Small intestine (tissue), 16 donors: ENCODE measurements at places on chromosomes 2 and 18.
A peak's percentile ranks its signal among the peaks of the same experiment; 100 is the strongest.

- H3K36me3 ChIP-seq: no peaks in the 10 kb centered on the region
- DNase-seq: no peak
- no peaks in the 10 kb centered on the region for H3K27me3 ChIP-seq
- no peak overlapping the region for H3K4me3 ChIP-seq
- no peak overlapping the region for H3K27ac ChIP-seq
Measured at GRCh38 chr2:95004711-95005110, 20.8 kb upstream of the MAL start.

DNA sequence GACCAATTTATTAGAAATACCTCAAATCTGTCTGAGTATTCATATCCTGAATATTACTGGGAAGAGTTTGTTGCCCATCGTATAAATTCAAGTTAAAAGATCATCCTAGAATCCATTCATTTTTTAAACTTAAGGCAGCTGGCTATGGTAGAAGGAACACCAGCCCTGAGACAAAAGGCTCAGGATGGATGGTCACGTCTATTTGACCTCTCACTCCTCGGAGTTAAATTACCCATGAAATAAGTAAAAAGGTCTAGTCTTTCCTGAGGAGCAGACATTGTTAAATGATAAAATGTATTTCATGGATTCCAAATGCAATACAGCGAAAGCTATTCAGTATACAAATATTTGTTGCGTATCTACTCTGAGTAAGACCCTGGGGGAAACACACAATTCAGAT is 826.0 kb upstream of the LRATD1 start:
- H3K27ac ChIP-seq: no peak overlapping the region
- H3K27me3 ChIP-seq: no peaks in the 10 kb centered on the region
- DNase-seq: no peak
- no peaks in the 10 kb centered on the region for H3K36me3 ChIP-seq
- H3K4me1 ChIP-seq: no peaks in the 10 kb centered on the region

DNA sequence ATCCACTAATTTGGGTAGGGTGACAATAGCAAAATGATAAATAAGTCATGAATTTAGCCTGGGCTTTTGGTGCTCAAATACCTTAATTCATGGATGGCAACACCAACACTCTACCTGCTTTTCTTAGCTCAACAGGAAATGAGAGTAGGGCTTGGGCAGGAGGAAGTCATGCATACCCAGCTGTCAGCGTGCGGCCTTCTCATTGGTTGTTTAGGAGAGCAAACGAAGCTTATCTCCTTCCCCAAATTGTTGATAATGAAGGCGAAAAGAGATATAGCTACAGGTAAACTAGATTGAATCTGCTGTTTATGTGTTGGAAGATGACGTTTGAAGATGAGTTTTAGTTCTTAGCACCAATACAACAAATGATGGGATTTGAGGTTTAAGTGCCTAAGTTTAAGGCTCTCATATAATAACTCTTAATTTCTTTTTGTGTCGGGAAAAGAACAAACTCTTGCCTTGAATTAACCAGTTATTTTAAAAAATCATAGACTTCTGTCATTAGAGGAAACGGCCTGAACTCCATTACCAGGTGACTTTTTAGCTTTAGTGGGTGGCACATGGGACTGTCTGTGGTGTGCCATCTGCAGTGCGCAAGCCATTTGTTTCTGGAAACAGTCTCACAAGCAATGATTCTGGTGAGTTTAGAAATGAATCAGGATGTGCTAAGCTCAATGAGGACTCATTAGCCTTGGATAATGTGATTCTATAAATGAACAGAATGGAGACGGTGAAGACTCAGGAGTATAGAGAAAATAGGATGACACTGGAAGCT is 19.8 kb downstream of the MAP4K4 start:
- H3K27me3 ChIP-seq: no peaks in the 10 kb centered on the region
- H3K27ac ChIP-seq: no peak overlapping the region
- no peaks in the 10 kb centered on the region for H3K4me1 ChIP-seq
- H3K4me3 ChIP-seq: no peak overlapping the region
- H3K36me3 ChIP-seq: no peaks in the 10 kb centered on the region
- no peak for DNase-seq

DNA sequence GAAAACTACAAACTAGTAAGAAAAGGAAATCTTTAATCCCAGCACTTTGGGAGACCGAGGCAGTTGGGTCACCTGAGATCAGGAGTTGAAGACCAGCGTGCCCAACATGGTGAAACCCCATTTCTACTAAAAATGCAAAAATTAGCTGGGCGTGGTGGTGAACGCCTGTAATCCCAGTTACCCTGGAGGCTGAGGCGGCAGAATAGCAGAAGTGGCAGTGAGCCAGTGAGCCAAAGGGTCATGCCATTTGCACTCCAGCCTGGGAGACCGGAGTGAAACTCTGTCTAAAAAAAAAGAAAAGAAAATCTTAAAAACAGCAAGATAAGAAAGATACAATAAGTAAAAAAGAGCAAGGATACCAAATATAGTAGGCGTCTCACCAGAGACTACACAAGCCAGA is 502.9 kb upstream of the ID2 start:
- H3K4me3 ChIP-seq: no peak overlapping the region
- H3K36me3 ChIP-seq: no peaks in the 10 kb centered on the region
- DNase-seq: no peak
- no peaks in the 10 kb centered on the region for H3K27me3 ChIP-seq
- no peak overlapping the region for H3K27ac ChIP-seq

DNA sequence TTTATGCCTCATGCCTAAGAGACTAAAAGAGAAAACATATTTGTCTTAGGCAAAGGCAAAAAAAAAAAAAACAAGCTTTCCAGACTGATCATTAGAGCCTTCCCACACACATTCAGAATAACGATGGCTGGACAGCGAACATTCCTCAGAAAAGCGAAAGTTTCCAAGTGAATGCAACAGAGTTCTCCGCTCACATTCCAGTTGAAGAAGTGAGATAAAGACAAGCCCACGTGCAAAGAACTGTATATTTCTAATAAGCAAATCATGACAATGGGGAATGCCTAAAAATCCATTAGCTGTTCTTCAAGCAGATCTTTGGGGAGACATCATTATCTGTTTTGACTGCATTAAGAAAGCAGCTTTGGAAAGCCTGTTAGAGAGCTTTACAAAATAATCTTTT is 347.9 kb downstream of the METTL4 start:
- H3K36me3 ChIP-seq: no peaks in the 10 kb centered on the region
- no peak overlapping the region for H3K4me3 ChIP-seq
- no peaks in the 10 kb centered on the region for H3K27me3 ChIP-seq

DNA sequence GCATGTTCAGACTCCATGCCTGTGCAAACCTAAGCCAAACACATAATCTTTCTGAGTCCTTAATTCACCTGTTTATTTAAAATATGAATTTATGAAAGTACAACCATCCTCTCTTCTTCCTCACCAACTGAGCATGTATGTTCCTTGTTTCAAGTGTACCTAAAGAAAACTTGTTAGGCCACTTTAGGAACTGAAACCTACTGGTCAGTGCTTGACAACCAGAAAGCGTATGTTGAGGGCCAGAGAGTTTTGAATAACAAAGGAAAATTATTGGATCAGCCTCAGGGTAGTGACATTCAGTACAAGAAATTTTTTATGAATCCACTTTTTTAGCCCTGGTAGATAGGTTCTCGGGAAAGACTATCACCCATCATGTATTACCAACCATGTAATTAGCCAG is 847.6 kb upstream of the CELF4 start:
- H3K4me3 ChIP-seq: no peak overlapping the region
- no peaks in the 10 kb centered on the region for H3K27me3 ChIP-seq
- no peaks in the 10 kb centered on the region for H3K4me1 ChIP-seq
- no peak for DNase-seq
- no peak overlapping the region for H3K27ac ChIP-seq

DNA sequence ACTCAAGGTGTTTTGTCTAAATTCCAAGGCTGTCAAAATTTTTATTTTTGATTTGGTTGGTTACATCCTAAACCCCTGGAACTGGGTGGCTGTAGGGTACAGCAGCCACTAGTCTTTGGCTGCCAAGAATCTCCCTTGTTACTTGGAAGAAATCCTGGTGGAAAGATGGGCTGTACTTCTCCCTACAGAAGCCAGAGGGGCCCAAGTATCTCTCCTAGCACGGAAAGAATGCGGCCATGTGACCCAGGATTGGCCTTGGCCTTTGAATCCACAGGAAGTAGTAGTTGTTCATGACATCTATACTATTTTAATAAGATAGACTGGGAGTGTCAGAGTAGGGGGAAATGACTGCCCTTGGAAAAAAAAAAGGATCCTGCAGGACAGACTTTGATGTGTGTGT is 54.4 kb upstream of the MYO3B start:
- no peaks in the 10 kb centered on the region for H3K4me1 ChIP-seq
- no peak overlapping the region for H3K4me3 ChIP-seq
- peak; percentile 12 for DNase-seq
- no peak overlapping the region for H3K27ac ChIP-seq
- no peaks in the 10 kb centered on the region for H3K36me3 ChIP-seq

DNA sequence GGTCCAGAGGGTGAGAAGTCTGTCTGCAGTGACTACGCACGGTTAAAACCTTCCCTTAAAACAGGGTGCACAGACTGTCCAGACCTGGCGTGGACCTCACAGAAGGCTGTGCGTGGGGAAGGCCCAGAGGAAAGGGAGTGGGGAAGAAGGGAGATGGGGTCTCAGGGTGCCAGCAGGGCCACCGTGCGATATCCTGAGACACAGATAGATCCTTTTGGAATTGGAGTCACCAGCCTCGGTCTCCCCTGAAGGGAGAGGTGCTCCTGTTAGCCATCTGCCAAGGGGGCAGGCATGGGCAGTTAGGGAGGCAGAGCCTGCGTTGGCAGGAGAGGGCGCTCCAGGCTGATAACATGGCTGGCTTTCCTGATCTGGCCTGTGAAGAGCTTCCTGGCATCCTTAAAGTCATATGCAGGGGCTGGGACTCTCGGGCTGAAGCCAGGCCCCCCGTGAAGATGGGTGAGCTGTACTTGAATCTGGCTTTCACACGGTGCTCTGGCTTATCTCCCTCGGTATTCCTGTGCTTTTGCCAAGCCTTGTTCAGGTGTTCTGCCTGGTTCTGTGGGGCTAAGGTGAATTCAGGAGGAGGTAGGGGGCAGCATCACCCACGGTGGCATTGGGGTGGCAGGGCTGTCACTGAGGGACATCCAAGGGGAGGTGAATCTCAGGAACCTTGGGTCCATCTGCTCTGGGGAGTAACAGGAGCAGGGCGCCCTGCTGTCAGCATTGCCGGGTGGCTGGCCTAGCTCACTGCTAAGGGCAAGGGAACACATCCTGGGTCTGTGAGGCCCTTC is 107.2 kb upstream of the SMAD2 start:
- no peak overlapping the region for H3K4me3 ChIP-seq
- no peaks in the 10 kb centered on the region for H3K27me3 ChIP-seq
- DNase-seq: peak; percentile 26

DNA sequence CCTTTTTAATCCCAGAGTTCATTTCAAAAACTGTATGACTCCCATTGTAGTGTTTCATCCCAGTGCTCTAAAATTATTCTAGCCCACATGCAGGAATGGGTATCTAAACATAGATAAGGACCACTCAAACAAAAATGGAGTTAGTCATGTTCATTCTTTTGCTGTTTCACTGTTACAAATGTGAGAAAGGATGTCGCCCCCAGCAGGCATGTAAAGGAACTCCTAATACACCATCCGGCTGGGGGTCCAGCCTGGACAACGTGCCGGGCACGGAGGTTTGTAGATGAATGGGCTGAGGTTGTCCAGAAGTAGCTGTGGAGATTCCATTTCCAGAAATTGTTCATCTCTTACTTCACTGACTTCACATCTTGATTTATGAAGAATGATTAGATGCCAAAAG is 101.9 kb upstream of the RAB12 start:
- H3K36me3 ChIP-seq: no peaks in the 10 kb centered on the region
- H3K27ac ChIP-seq: no peak overlapping the region
- DNase-seq: no peak
- H3K4me1 ChIP-seq: no peaks in the 10 kb centered on the region
- H3K27me3 ChIP-seq: no peaks in the 10 kb centered on the region
- no peak overlapping the region for H3K4me3 ChIP-seq

GRCh38 chr2:63888490-63889402 is 47.0 kb downstream of the UGP2 start:
- no peak overlapping the region for H3K27ac ChIP-seq
- no peaks in the 10 kb centered on the region for H3K27me3 ChIP-seq
- peaks cover 6% of the 10 kb centered on the region for H3K36me3 ChIP-seq

GRCh38 chr2:149002378-149002890 is 36.1 kb upstream of the LYPD6B start:
- H3K27me3 ChIP-seq: no peaks in the 10 kb centered on the region
- no peak overlapping the region for H3K27ac ChIP-seq
- peaks cover 2% of the 10 kb centered on the region for H3K36me3 ChIP-seq
- H3K4me3 ChIP-seq: no peak overlapping the region

DNA sequence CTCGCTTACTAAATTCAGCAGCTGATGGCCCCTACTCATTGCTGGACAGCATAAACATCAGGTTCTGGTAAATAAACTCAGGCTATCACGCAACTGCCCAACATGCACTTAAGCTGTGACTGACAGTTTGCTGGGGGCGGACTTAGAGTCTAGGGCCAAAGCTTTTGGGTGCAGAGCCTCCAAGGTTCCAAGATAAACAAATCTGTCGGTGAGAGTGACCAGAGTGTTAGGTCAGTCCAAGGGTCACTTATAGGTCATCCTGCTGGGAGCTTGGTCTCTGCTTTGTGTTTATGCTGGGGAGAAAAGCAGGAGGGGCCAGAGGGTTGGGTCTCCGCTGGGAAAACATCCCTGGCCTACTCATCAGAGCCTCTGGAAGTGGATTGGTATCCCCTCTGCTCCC is 188.6 kb upstream of the GATA6 start:
- no peak overlapping the region for H3K4me3 ChIP-seq
- H3K27ac ChIP-seq: no peak overlapping the region
- DNase-seq: no peak
- H3K36me3 ChIP-seq: no peaks in the 10 kb centered on the region
- H3K4me1 ChIP-seq: no peaks in the 10 kb centered on the region

DNA sequence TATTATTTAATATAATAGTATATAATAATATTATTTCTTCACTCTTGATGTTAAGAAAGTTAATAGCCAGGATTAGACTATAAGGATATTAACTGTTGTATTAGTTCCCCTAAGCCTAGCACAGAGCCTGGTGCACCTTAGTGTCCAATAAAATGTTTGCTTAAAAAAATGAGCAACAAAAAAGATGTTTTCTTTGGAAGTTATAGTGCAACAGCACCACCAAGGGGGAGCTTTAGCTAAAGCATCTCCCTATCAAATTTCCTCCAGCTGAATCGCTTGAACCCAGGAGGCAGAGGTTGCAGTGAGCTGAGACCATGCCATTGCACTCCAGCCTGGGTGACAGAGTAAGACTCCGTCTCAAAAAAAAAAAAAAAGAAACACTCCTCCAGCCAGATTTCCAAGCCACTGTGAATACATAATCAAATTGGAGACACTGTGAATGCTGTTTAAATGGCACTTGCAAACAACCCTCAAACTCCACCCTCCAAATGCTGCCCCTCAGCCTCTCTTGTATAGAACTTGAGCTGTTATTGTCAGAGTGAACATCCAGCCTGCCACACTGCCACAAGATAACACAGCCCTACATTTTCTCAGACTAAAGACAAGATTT is 221.9 kb downstream of the DYM start:
- no peaks in the 10 kb centered on the region for H3K4me1 ChIP-seq
- H3K4me3 ChIP-seq: no peak overlapping the region
- H3K27me3 ChIP-seq: no peaks in the 10 kb centered on the region
- DNase-seq: no peak
- no peak overlapping the region for H3K27ac ChIP-seq

GRCh38 chr2:60569680-60570111 is 16.2 kb upstream of the BCL11A start:
- no peaks in the 10 kb centered on the region for H3K36me3 ChIP-seq
- DNase-seq: no peak
- no peak overlapping the region for H3K27ac ChIP-seq
- peaks cover 7% of the 10 kb centered on the region for H3K27me3 ChIP-seq
- no peaks in the 10 kb centered on the region for H3K4me1 ChIP-seq
